Stimulated activated CD8-positive, alpha-beta memory T cell treated with anti-CD3 and anti-CD28 coated beads, Interleukin-7, amount 100 ng/mL, for 24 hours (primary cell): ENCODE measurements at places on chromosomes 3 and 15.

DNA sequence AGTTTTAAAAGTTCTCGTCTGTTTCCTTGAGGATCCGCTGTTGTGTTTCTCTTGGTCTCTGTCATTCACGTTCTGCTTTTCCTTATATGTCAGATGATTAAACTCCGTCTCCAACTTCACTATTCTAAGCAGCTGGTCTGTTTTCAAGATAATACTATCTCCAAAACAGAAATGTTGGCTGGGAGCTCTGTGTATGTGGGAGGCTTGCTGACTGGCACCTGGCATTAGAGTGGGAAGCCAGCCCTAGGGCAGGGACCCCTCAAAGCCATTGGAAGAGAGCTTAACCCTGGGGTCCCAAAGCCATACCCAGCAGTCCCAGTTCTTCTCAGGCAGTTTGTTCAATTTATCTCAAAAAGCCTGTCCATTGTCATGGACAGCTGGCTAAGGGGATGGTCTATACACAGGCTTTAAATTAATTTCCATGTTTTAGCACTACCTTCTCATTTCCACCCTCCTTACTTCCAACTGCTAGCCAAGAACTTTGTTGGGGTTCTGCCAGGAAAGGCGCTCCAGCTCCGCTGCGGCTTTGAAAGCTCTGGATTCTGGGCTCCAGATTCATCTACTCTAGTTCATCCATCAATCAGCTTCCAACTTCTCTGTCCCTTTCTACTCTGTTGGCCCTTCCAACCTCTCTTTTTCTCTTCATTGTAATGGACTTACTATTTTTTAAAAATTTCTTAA, 9.2 kb downstream of the BTBD1 start:
- DNase-seq = no peak

GRCh38 chr3:140597364-140597763, 80.5 kb upstream of the TRIM42 start:
- DNase-seq = no peak

- DNase-seq = no peak
Measured at GRCh38 chr3:24683633-24684384, 189.2 kb upstream of the THRB start.

DNA sequence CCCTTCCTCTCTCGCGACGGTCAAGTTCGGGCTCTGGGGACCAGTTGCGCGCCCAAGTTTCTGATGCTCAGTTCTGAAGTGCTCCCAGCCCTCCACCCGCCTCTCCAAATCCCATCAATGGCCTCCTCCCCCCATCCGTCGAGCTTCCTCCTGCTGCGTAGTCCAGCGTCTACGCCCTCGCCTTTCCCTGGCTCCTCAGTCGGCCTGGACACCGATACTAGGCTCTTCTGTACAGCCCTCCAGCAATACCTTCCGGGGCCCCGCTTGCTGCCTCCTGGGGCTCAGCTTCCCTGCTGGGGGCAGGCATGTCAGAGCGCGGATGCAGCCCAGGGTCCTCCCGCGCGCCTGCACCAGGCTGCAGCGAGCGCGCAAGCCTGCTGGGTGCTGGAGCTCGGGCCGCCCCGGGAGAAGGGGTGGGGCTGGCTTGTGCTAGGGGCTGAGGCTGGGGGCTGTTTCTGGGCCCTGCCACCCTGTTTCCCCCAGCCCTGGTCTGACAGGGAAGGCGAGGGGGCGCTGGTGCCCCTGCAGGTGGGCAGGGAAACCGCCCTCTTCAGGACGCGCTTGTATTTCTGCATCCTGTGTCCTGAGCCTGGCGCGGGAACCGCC, 353.3 kb upstream of the SUCLG2 start:
- DNase-seq = no peak

DNA sequence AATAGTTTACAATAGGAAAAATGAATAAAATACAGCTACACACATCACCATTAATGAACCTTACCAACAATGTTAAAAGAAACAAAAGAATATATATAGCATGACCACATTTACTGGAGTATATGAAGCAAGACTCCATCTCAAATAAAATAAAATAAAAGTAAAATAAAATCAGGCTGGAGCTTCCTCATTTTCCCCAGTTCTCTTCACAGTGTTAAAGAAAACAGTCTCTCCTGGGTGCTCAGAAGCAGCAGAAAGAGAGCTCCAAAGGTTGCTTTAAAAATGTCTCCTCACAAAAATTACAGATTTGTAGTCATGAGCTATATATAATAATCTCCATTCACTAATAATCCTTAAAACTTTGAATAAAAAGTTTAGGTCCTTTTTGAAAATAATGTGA, 48.8 kb downstream of the PIK3CB start:
- no peak for DNase-seq

DNA sequence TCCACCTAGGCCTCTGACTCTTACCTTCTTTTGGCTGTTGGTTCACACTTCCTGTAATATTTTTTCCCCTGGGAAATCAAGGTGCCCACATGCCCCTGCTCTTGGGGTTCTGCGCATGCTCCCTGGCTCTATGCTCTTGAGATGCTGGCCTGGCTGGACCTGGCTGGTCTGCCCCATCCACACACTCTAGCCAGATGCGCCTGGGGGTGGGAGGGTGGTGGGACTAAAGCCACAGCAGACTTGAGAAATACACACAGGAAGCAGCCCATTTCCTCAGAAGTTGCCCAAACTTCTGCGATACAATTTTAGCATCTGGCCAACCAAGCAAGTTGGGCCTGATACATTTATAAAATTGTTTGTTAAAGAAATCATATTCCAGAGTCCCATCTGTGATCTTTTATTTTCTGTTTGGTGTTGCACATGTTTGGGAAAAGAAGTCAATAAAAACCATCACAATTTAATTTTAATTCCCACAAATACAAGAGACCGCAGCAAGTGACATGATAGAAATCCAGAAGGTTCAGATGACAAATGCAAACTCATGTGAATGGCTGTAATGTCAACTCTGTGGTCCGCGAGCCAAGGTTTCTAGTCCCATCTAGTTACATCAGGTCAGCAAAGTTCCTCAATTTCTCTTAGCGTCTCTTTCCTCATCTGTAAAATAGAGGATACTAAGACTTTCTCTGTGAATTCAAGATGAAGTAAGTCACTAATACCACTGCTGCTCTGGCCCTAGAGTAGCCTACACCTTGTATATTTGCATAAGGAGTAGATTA, 55.9 kb upstream of the MEF2A start:
- DNase-seq = no peak

GRCh38 chr3:142088522-142088921, 60.8 kb downstream of the TFDP2 start:
- no peak for DNase-seq

DNA sequence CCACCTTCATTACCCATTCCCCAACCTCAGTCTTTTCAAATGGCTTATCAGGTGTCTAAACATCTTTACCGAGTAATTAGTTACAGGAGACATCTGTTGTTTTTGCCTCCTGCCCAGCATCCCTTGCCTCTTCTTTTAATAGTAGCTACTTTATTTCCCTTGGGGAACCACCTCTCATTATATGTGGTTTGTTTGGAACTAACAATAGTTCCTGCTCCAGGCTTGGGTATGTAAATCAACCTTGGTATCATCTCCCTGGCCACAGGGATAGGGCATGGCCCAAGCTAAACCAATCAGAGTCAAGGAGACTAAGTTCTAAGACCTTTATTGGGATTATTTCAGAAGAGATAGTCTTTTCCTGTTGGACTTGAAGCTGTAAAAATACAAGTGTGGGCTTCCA, 76.6 kb downstream of the ETV5 start:
- DNase-seq = no peak

DNA sequence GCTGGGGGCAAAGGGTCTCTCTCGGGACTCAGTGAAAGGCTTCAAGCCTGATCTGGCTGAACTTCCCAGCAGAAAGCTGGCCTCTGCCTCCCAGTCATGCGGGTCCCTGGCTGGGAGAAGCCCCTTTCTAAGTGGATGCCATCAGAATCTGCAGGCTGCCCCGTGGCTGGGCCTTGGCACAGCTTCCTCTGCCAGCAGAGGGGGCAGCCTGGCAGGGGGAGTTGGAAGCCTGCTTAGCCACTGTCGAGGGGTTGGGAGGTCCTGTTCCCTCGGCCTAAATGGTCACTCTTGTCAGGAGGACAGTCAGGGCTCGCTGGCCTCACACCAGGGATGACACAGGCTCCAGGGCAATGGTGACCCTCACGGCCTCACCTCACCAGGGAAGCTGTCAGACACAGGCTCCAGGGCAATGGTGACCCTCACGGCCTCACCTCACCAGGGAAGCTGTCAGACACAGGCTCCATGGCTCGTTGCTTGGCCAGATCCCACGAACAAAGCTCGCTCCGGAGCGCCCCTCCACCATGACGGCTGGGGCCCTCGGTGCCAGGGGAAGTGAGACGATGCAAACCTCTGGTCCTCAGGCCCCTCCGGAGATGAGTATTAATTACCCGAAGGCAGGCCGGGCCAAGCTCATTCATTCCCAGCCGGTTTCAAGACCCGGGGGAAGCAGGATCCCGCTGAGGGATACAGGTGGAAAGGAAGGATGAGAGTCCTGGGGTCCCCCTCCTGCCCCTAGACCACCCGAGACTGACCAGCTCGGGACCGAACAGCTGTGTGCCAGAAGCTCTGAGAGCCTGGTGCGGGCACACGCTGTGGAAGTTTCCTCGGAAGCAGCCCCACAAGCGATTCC, 151.0 kb downstream of the CHSY1 start:
- DNase-seq = no peak
